Activated CD4-positive, alpha-beta T cell treated with anti-CD3 and anti-CD28 coated beads, Interleukin-2, amount 10 ng/mL, durations not matched to agents 7 days and 5 days (primary cell): ENCODE measurements at places on chromosomes 12 and 14. TPM values are rescaled to one million over a fixed set of nuclear protein-coding genes. Genes with fewer than 3 reads are reported as not detected.

The EIF2S3B gene
- 0.97 TPM for total RNA-seq

The ANKRD33 gene
- not detected for total RNA-seq

The ACSM4 gene
- not detected for total RNA-seq

The COX8C gene
- total RNA-seq: not detected

The CD9 gene
- 5.7 TPM for total RNA-seq

The LRRC10 gene
- total RNA-seq: not detected

- no peak for DNase-seq
Observed at GRCh38 chr14:100865682-100866591, 37.6 kb downstream of the RTL1 start.

DNA sequence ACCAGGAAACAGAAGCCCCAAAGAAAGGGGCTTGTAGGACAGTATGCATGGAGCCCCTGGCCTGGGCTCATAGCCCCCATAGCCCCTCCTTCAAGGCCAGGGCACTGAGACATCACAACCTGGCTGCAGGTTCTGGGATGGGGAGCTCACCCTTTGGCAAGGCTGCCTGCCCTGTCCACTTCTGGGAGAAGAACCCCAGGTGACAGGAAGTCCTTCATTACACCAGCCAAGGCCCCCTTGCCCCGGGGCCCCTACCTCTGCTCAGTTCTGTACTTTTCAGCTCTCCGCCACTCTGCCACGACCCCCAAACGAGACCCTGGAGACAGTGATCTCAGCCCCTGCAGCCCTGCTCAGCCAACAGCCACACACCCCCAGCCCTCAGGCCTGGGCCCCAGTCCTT is 223.2 kb upstream of the RTL1 start:
- DNase-seq: no peak
